Umbilical cord (tissue), 2 donors: ENCODE measurements at places on chromosomes 3 and 15. TPM values are rescaled to one million over a fixed set of nuclear protein-coding genes. Genes with fewer than 3 reads are reported as not detected.

Gene DUSP7
- total RNA-seq, result 11.6 TPM

Gene RARRES1
- 2.6 TPM for total RNA-seq

Gene SLC12A1
- 33.5 TPM for total RNA-seq

Gene IQCF5
- total RNA-seq, result 18.3 TPM

Gene AGTR1
- 22.1 TPM for total RNA-seq
